Stimulated activated CD8-positive, alpha-beta memory T cell treated with anti-CD3 and anti-CD28 coated beads, Interleukin-2, amount 100 ng/mL, for 1 hour (primary cell): ENCODE measurements at places on chromosomes 3 and 15.

GRCh38 chr3:114646526-114646925, 352.7 kb downstream of the TIGIT start:
- DNase-seq: no peak

DNA sequence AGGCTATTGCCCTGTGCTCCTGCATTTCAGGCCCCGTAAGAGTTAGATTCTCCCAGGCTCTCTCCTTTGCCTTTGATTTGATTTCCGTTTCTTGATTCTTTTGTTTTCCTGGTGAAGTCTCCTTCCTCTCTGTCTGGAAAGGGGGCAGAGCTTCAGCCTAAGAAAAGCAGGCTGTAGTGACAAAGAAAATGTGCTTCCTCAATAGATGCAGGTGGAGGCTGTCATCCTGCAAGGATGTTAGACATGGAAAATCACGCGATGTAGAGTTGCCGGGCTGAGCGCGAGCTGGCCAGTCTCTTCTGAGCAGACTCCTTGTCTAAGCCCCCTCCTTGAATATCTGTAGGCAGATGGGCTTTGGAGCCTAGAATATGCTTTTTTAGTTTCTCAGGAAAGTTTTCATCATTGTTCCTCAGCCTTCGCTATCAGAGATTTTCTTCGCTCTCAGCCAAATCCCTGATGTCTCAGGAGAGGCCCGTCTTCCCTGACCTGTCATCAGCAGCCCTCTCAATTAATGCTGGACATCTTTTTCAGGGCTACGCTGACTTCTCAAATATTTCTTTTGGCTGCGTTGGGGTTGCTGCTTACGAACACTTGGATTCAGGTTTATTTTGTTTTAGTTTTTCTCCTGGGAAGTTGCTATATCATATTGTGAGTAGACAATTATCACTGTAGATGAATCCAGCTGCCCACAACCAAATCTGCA, 163.6 kb downstream of the ITPR1 start:
- DNase-seq: no peak

DNA sequence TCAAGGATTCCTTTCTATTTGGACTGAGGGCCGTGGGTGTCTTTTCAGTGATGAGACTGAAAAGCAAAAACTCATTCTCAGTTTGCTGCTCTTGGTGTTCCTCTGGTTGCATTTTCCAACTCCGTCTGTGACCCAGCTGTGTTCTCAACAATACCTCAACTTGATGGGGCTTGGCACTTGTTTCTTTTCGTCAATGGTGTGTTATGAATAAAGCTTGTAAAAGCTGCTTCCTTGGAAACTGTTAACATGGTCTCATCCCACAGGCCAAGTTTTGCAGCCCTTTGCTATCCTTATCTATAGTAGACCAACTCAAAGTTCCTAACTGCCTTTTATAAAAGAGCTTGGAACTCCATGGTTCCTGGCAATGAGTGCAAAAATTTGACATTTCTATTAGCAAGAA, 142.5 kb upstream of the UBE2E1 start:
- no peak for DNase-seq

- DNase-seq: no peak
Measured at GRCh38 chr3:101936419-101937356, 87.4 kb downstream of the NFKBIZ start.

DNA sequence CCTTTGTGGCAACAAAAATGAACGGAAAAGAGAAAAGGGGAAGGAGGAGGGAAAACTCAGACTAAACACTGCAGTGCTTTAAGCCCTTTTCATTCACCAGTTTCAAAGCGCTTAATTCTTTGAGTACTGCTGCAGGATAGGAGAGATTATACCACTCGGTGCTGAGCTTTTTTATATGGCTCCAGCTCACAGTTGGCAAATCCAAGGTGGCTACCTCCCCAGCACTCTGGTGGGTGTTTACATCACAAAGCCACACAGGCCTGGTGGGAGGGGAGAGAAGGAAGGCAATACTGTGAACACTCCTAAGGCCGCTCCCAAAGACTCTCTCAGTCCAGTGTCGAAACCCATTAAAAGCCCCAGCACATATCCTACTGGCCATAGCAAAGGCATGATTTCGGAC, 191.4 kb downstream of the STT3B start:
- DNase-seq: no peak
